Sciatic nerve (tissue), 2 donors: ENCODE measurements at places on chromosomes 6 and 20. TPM values are rescaled to one million over a fixed set of nuclear protein-coding genes. Genes with fewer than 3 reads are reported as not detected.

VIP gene
- 1.9 TPM for total RNA-seq

SEL1L2 gene
- not detected for total RNA-seq

LGSN gene
- total RNA-seq, result not detected

SERAC1 gene
- total RNA-seq, result 9.4 TPM

HLA-DRA gene
- 455 TPM for total RNA-seq

C20orf141 gene
- not detected for total RNA-seq

CLIC5 gene
- total RNA-seq, result 42.6 TPM

GNAS gene
- 617 TPM for total RNA-seq

CTCFL gene
- 0.27 TPM for total RNA-seq

TNFAIP3 gene
- total RNA-seq, result 37.5 TPM

CUTA gene
- 107 TPM for total RNA-seq

NKX2-2 gene
- total RNA-seq, result not detected

ENPP1 gene
- total RNA-seq, result 13.4 TPM

HTR1B gene
- total RNA-seq, result 0.62 TPM

EYS gene
- total RNA-seq, result 0.31 TPM

IL20RA gene
- 3.3 TPM for total RNA-seq

NRN1 gene
- total RNA-seq, result 90.1 TPM

WFDC2 gene
- total RNA-seq, result 4.1 TPM

TREML2 gene
- 0.58 TPM for total RNA-seq

SCRT2 gene
- not detected for total RNA-seq

PM20D2 gene
- 16.9 TPM for total RNA-seq

PBOV1 gene
- not detected for total RNA-seq

UBR2 gene
- 40.9 TPM for total RNA-seq

HNF4A gene
- total RNA-seq, result not detected

PTCHD4 gene
- 1.7 TPM for total RNA-seq

CRISP2 gene
- total RNA-seq, result not detected

KHDC1 gene
- total RNA-seq, result 2.0 TPM
